ENCODE measurements at places on chromosomes 6 and 20.

DNA sequence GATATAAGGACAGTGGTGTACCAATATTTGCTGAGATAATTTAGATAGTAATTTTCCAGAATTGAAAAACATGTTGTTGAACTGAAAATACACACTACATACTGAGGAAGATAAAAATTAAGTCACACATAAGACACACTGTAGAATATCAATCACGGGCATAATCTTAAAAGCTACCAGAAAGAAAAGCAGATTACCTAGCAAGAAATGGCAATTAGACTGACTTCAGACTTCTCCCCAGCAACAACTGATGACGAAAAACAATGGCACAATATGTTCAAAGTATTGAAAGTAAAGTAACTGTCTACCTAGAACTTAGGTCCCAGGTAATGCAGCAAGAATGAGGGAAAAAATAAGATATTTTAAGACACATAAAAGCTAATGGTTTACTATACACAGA, 46.5 kb downstream of the NOL7 start:
- DNase-seq, result no peak

- DNase-seq, result no peak
Observed at GRCh38 chr6:157269261-157269794, 54.0 kb downstream of the TMEM242 start.

- DNase-seq, result no peak
Observed at GRCh38 chr6:167987396-167988153, 9.9 kb upstream of the KIF25 start.

DNA sequence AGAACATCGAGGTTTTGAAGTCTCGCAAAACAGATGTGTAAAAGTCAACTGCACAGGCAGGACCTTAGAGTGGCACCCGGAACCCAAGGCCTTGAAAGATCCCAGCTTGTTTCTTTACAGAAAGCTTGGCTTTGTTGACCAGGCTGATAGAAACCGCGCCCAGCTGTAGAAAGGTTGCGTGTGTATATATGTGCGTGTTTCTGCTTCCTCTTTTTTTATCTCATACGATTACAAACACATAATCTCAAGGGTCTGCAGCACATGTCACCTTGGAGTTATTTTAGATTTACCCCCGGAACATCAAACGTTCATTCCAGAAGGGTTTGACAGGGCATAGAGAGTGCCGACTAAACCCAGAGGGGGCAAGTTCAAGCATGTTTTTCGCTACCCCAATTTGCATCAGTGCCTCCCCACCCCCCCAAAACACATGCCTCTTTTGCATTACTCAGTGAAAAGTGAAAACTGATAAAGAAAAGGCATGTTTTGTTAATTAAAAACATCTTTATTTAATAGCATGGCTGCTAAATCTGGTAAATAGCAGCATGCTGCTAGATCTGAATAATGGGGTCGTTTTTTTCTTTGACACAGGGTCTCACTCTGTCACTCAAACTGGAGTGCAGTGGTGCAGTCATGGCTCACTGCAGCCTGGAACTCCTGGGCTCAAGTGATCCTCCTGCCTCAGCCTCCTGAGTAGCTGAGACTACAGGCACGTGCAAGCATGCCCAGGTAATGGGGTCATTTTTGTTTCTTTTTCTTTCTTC, 33.2 kb upstream of the NCOA3 start:
- DNase-seq, result no peak

- no peak for DNase-seq
Observed at GRCh38 chr6:33850296-33850695, 46.5 kb upstream of the MLN start.

- no peak for DNase-seq
Observed at GRCh38 chr6:39402239-39402751, 79.8 kb upstream of the KCNK16 start.

Data from GDM1 (cell line).